Stimulated activated naive CD8-positive, alpha-beta T cell treated with anti-CD3 and anti-CD28 coated beads, Interleukin-15, amount 100 ng/mL, for 72 hours (primary cell): ENCODE measurements at places on chromosomes 1 and 21.

DNA sequence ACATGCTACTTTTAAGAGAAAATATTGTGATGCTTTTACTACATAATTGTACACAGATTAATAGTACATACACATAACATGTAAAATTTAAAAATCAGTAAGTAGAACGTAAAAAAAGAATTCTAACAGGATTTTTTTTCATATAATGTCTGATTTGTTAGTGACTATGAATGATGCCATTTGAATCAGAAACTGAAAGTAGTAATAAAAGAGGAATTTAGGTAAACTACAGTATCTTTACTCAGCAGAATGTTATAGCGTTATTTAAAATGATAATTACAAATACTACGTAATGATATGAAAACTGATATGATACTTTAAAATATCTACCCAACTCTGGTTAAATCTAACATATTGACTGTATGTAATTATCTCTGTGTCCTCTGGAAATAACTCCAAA lies 116.1 kb downstream of the DENND1B start:
- DNase-seq = no peak

GRCh38 chr1:84968101-84968500 lies 28.8 kb downstream of the MCOLN2 start:
- no peak for DNase-seq

- no peak for DNase-seq
These were observed 110.7 kb upstream of the ZRANB2 start for GRCh38 chr1:71191520-71191919.

GRCh38 chr1:56526571-56527174 lies 52.7 kb downstream of the PLPP3 start:
- no peak for DNase-seq

DNA sequence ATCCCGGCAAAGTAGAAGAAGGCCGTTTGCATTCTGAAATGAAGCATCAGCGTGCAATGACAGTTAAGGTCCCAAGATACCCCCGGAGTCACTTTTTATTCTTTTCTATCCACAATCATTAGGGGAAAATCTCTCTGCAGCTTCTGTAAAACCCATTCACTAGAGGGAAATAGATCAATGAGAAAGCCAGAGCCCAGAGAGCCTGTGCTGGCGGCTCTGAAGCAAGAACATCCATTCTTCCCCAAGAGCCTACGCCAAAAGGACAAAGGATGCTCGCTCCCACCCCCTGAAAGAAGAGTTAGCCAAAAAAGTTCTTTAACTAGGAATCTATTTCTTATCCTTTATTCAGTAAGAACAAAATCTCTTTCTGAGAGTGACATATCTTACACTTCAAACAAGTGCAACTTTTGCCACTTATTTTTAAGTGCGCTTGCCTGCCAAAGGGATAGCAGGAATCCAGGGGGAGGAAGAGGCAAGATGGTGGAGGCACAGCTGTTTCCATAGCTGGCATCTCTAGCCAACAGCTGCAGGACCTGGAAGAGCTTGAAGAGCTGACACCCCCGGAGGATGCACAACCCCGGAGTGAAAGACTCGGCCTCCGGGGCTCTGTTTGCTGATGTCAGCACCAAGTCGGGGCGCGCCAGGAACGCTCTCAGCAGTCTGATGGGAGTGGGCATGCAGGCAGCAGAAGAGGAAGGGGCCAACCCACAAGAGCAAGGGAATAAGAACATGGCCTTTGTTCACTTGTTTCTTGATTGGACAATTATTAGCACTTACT lies 68.7 kb downstream of the KCNN3 start:
- DNase-seq = no peak

- no peak for DNase-seq
These were observed 285.0 kb downstream of the LRRC40 start for GRCh38 chr1:69920426-69920825.

GRCh38 chr1:115543247-115543646 lies 98.5 kb upstream of the VANGL1 start:
- DNase-seq = no peak

- no peak for DNase-seq
These were observed 12.3 kb downstream of the BTG2 start for GRCh38 chr1:203317429-203318228.

DNA sequence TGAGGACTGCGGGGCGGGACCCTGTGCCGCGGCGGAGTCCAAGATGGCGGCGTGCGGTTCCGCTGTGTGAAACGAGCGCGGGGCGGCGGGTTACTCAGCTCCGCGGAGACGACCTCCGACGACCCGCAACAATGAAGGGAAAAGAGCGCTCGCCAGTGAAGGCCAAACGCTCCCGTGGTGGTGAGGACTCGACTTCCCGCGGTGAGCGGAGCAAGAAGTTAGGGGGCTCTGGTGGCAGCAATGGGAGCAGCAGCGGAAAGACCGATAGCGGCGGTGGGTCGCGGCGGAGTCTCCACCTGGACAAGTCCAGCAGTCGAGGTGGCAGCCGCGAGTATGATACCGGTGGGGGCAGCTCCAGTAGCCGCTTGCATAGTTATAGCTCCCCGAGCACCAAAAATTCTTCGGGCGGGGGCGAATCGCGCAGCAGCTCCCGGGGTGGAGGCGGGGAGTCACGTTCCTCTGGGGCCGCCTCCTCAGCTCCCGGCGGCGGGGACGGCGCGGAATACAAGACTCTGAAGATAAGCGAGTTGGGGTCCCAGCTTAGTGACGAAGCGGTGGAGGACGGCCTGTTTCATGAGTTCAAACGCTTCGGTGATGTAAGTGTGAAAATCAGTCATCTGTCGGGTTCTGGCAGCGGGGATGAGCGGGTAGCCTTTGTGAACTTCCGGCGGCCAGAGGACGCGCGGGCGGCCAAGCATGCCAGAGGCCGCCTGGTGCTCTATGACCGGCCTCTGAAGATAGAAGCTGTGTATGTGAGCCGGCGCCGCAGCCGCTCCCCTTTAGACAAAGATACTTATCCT lies 430 bp downstream of the RBM15 start:
- DNase-seq = peak; percentile 76

- DNase-seq = no peak
These were observed 10.3 kb downstream of the PLA2G4A start for GRCh38 chr1:186839041-186839400.
